Stimulated activated CD8-positive, alpha-beta memory T cell treated with anti-CD3 and anti-CD28 coated beads, Interleukin-12 subunit alpha, Interleukin-12 subunit beta, amount 100 ng/mL, for 1 hour (primary cell): ENCODE measurements at places on chromosomes 6 and 20.

GRCh38 chr6:137588472-137588871, 94.3 kb upstream of the OLIG3 start:
- no peak for DNase-seq

DNA sequence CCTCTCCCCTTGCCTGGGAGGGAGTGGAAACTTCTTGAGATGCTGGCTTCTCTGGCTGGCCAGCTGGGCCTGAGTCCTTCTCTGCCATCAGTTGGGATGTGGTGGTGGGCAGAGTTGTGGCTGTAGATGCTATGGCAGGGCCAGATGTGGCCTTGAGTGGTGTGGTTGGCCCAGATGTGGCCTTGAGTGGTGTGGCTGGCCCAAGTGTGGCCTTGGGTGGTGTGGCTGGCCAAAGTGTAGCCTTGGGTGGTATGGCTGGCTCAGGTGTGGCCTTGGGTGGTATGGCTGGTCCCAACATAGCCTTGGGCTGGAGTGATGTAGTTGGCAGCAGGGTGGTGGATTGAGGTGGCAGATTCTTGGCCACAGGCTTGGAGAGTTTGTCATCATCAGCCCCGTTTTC, 36.7 kb downstream of the C6orf132 start:
- DNase-seq, result no peak

DNA sequence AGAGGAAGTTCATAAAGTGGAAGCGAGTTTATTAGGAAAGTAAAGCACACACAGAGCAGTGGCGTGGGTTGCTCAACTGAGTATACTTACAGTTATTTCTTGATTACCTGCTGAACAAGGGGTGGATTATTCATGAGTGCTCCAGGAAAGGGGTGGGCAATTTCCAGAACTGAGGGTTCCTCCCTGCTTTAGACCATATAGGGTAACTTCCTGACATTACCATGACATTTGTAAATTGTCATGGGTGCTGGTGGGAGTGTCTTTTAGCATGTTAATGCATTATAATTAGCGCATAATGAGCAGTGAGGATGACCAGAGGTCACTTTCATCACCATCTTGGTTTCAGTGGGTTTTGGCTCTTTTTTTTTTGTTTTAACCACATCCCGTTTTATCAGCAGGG, 29.8 kb downstream of the PDYN start:
- DNase-seq, result no peak

GRCh38 chr20:15251171-15251570, 913.8 kb upstream of the FLRT3 start:
- DNase-seq, result no peak

- no peak for DNase-seq
Observed at GRCh38 chr6:20620043-20620442, 85.8 kb downstream of the CDKAL1 start.

DNA sequence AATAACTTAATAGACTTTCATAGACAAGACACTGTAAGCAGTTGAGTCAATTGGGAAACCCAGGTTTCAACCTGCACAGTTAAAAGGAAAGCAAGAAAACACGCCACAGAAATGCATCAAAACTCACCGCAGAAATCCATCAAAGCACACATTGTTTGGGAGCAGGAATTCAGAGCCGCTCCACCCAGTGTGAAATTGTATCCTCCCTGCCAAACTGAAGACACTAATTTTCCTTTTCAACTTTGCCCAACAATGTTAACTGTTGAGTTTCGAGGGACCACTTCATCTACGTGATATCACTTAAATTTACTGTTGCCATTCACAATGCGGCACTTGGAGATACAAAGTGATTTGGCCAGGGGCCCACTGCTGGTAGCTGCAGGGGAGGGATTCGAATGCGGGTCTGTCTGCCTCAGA, 92.7 kb downstream of the DACT2 start:
- DNase-seq, result no peak

GRCh38 chr20:57391439-57392301, 474 bp downstream of the RBM38 start:
- no peak for DNase-seq

DNA sequence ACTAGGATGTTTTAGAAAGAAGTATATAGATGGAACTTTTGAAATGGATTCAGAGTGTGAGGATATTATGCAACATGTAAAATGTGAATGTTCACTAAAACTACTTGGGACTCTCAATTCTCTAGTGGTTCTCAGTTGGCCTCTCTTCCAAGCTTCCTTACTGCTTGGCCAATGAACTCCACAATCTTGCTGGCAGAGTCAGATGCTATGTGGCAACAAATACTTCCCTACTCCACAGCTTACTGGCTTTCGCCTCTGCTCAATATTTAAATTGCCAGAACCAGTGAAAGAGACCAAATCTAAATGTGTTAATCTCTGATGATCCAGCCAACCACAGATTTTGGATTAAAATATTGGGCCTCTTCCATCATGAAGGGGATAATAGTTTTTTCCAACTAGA, 138.4 kb downstream of the HTR1B start:
- DNase-seq, result no peak

- no peak for DNase-seq
Observed at GRCh38 chr6:71602385-71603007, 283.9 kb upstream of the RIMS1 start.
